ENCODE measurements at places on chromosomes 4 and X. TPM values are rescaled to one million over a fixed set of nuclear protein-coding genes. Genes with fewer than 3 reads are reported as not detected.
A peak's percentile ranks its signal among the peaks of the same experiment; 100 is the strongest.

GRCh38 chrX:152177052-152177451 lies 38.7 kb upstream of the MAGEA10 start:
- DNase-seq, result no peak

The GPC4 gene
- total RNA-seq, result 38.9 TPM

- no peak for DNase-seq
Observed at GRCh38 chr4:81481151-81481550, 9.4 kb upstream of the RASGEF1B start.

- DNase-seq, result peak; percentile 11
Observed at GRCh38 chrX:132612821-132613564, 124.2 kb upstream of the MBNL3 start.

GRCh38 chrX:15349046-15349445 lies 13.7 kb upstream of the PIGA start:
- DNase-seq, result peak; percentile 27

GRCh38 chrX:85378461-85378860 lies 1.0 kb downstream of the POF1B start:
- no peak for DNase-seq

The PPP1R3F gene
- 11.5 TPM for total RNA-seq

- DNase-seq, result no peak
Observed at GRCh38 chr4:142016031-142016430, 379.6 kb downstream of the IL15 start.

The IL2 gene
- total RNA-seq, result 3.4 TPM

DNA sequence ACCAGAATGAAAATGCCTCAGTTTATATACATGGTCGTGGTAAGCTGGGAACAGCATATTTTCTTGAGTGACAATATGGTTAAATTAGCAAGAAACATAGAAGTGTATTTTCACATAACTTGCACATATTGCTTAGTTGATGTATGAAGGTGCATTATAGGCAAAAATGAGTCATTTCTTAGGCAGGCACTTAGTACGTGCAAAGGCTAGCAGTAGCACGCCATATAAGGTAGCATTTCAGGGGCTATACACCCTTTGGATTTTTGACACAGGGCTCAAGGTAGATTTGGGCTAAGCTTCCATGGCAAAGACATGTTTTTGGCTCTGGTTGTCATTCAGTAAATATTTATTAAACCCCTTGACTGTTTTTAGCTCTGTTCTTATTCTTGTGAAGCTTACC lies 33.1 kb downstream of the PCDH7 start:
- DNase-seq, result no peak

The MYOZ2 gene
- 0.32 TPM for total RNA-seq

DNA sequence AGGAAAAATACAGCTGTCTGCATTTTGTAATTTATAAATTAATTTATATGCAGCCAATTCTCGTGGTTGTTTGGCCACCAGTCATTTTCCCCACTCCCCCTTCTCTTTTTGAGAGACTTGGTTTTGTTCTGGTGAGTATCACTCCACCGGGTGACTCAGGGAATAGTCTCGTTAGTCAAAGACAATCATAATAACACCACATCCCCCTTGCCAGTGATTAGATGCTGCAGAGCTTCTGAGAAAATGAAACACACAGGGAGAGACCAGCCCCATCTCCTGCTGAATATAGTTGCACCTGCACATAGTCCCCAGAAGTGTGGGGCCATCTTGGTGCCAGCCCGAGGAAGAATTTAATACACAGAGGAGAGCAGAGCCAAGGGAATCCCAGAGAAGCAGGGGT lies 8.0 kb upstream of the FNIP2 start:
- no peak for DNase-seq

- DNase-seq, result no peak
Observed at GRCh38 chr4:81839347-81840042, 367.8 kb upstream of the RASGEF1B start.

The SPIN2A gene
- 1.2 TPM for total RNA-seq

DNA sequence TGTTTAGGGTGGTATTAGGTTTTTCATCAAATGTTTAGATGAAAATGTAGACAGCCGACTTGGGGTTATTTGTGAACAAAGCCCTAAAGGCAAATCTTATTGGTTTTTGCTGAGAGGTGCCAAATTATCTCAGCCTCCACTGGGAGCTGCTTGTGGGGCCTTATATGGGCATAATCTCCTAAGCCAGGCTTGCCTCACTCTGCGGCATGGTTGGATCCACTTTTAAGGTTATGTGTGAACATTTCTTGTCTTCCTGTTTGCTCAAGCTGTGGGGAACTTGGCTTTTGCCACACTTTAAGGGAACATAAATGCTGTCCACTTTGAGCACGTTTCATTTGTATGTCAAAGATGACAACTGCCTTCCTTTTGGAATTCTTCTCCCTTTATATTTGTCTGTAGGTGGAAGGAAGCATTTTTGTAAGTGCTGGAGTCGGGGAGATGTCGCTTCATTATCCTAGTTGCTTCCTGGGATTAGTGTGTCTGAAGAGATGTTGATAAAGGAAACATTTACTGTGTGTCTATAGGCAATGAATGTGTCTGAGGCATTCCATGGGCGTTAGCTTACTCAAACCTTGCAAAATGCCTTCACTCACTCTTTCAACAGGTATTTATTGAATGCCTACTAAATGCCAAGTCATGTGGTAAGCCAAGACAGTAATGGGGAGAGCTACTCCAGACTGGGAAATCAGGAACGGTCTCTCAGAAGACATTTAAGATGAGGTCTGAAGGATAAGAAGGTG lies 78.3 kb downstream of the SLC9A6 start:
- no peak for DNase-seq
